ENCODE measurements at places on chromosomes 3 and 15.

DNA sequence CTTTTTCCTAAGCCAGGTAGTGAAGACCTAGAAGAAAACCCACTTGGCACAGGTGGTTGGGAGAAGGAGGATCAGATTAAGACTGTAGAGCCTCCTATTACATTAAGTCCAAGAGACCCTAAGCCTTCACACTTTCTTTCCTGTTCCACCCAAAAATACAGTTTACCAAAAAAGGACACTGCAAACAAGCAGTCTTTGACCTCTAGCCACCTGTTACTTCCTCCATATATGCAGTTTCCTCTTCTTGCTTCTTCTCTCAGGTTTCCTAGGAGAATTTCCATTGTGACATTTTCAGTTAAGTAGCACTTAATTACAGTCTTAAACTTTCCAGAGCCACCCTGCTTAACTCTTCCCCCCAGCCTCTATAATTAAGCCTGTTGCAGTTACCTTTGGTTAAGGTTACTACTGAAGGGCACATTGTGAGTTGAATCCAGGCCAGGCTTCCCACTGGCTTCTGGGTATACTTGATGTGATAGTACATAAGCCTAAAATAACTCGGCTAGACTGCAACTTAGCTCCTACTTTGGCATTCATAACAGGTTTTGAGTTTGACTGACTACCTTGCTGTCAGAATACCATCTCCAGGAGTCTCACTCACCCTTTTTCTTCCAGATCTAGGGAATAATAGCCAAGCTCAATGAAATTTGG lies 114.2 kb upstream of the UMPS start:
- H3K4me1 ChIP-seq = peaks cover 14% of the 10 kb centered on the region
- no peak overlapping the region for H3K4me3 ChIP-seq
- no peak for DNase-seq
- peaks cover 3% of the 10 kb centered on the region for H3K27me3 ChIP-seq

GRCh38 chr3:182609575-182610156 lies 183.6 kb upstream of the ATP11B start:
- H3K4me3 ChIP-seq = no peak overlapping the region
- H3K27ac ChIP-seq = peak overlapping the region; percentile 4
- no peaks in the 10 kb centered on the region for H3K36me3 ChIP-seq
- DNase-seq = peak; percentile 34
- peaks cover 25% of the 10 kb centered on the region for H3K4me1 ChIP-seq

GRCh38 chr15:65791335-65792137 lies 557 bp downstream of the DENND4A start:
- no peaks in the 10 kb centered on the region for H3K27me3 ChIP-seq
- peak; percentile 46 for DNase-seq
- H3K4me1 ChIP-seq = peaks cover 28% of the 10 kb centered on the region
- H3K36me3 ChIP-seq = no peaks in the 10 kb centered on the region

GRCh38 chr3:99878005-99878404 lies 60.3 kb downstream of the CMSS1 start:
- no peak overlapping the region for H3K27ac ChIP-seq
- no peaks in the 10 kb centered on the region for H3K36me3 ChIP-seq
- H3K4me1 ChIP-seq = peaks cover 37% of the 10 kb centered on the region

- H3K27ac ChIP-seq = no peak overlapping the region
- no peak for DNase-seq
- no peak overlapping the region for H3K4me3 ChIP-seq
Measured at GRCh38 chr3:20652231-20652986, 466.4 kb upstream of the SGO1 start.

- H3K27me3 ChIP-seq = no peaks in the 10 kb centered on the region
- H3K36me3 ChIP-seq = peaks cover 27% of the 10 kb centered on the region
- H3K4me1 ChIP-seq = no peaks in the 10 kb centered on the region
- no peak for DNase-seq
- no peak overlapping the region for H3K27ac ChIP-seq
- no peak overlapping the region for H3K4me3 ChIP-seq
Measured at GRCh38 chr15:48469681-48470080, 138.5 kb downstream of the DUT start.

DNA sequence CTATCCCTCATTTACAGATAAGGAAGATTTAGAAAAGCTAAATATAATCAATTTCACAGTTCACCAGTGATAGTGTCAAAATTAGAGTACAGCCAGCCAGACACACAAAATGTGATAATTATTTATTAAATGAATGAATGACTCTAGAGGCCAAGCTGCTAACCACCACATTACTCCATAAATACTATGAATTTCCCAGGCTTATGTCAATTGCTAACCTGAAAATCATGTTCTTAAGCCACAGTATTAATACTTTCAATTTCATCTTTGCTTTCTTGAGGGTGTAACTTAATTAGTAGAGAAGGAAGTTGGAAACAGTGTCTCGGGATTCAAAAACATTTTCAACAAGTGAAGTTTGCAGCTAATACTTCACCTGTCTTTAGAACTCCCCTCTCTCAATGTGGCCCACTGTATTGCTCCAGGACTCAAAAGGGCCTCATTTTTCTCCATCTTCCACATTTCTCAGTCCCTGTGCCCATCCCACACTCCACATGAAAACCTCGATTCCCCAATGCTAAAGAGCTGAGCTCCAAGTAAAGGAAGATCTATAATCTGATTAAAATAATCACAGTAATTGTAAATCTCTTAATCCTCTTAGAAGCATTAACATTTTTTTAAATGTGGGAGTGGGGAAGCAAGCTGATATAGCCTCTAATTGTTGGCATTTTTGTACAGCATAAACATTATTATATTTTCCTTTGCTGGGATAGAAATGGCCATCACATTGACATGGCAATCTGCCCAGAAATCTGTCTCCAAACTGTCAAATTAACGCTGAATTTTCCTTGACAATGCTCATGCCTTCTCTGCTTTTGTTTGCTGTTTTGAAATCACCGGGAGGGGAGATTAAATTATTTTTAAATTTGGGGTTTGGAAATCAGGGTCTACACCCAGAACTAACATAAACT lies 765.1 kb downstream of the ROBO1 start:
- H3K36me3 ChIP-seq = no peaks in the 10 kb centered on the region
- no peak for DNase-seq
- peaks cover 22% of the 10 kb centered on the region for H3K4me1 ChIP-seq
- H3K27ac ChIP-seq = peak overlapping the region; percentile 28

DNA sequence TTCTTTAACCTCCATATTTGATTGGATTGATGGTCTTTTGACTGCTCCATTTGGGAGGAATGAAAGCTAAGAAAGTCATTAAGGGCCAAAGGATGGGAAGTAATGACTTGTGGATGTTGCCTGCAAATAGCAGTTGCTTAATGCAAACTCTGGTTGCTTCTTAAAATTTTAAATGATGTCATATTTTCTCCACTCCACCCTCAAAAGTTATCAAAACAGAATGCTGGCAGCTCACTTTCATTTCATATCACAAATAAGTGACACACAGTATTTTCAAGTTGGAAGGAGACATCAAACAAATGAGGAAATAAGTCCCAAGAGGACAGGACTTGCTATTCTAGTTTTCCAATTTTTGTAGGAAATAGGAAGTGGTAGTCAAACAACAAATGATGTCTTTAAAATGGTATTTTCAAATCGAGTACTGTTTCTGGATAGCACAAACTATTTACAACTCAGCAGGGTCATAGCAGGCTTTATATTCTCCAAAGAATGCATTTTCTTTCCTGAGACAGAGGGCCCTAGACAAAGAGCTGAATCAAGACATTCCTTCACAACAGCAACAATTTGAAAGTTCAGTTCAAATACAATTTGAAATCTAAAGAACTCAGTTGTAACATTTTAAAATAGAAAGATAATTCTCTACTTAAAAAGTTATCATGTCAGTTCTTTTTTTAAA lies 165.1 kb upstream of the UBE2E1 start:
- peaks cover 5% of the 10 kb centered on the region for H3K36me3 ChIP-seq
- no peak overlapping the region for H3K27ac ChIP-seq
- no peak overlapping the region for H3K4me3 ChIP-seq
- no peak for DNase-seq
- H3K27me3 ChIP-seq = no peaks in the 10 kb centered on the region

- H3K4me3 ChIP-seq = no peak overlapping the region
- no peaks in the 10 kb centered on the region for H3K36me3 ChIP-seq
- H3K27ac ChIP-seq = no peak overlapping the region
- peaks cover 9% of the 10 kb centered on the region for H3K4me1 ChIP-seq
- H3K27me3 ChIP-seq = no peaks in the 10 kb centered on the region
Measured at GRCh38 chr3:72171463-72171881, 386.5 kb upstream of the PROK2 start.

DNA sequence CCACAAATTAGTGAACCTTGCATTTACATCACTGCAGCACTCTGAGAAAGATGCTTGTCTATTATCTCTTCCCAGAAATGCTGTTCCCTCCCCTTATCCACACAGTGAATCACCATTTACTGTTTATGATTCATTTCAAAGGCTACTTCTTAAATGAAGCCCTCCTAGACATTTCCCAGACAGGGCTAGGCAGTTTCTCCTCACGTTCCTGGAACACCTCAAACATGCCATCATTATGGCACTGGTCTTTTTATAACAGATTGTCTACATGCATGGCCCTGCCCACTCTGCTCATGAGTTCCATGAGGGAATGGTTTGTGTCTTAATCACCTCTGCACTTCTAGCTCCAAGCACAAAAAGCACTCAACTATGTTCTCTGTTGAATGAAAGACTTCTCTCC lies 32.2 kb upstream of the TM2D3 start:
- H3K27me3 ChIP-seq = no peaks in the 10 kb centered on the region
- DNase-seq = no peak
- H3K27ac ChIP-seq = no peak overlapping the region
- H3K4me1 ChIP-seq = no peaks in the 10 kb centered on the region
- H3K36me3 ChIP-seq = peaks cover 58% of the 10 kb centered on the region

- no peak for DNase-seq
- peak overlapping the region; percentile 81 for H3K27ac ChIP-seq
- H3K36me3 ChIP-seq = peaks cover 2% of the 10 kb centered on the region
- no peak overlapping the region for H3K4me3 ChIP-seq
- H3K27me3 ChIP-seq = no peaks in the 10 kb centered on the region
Measured at GRCh38 chr3:194262176-194262924, 88.8 kb downstream of the CPN2 start.

- no peak overlapping the region for H3K4me3 ChIP-seq
- no peaks in the 10 kb centered on the region for H3K4me1 ChIP-seq
- no peaks in the 10 kb centered on the region for H3K27me3 ChIP-seq
- no peak overlapping the region for H3K27ac ChIP-seq
Measured at GRCh38 chr3:19270481-19270880, 122.2 kb downstream of the KCNH8 start.

- DNase-seq = no peak
Measured at GRCh38 chr3:73141525-73141924, 80.1 kb downstream of the EBLN2 start.

DNA sequence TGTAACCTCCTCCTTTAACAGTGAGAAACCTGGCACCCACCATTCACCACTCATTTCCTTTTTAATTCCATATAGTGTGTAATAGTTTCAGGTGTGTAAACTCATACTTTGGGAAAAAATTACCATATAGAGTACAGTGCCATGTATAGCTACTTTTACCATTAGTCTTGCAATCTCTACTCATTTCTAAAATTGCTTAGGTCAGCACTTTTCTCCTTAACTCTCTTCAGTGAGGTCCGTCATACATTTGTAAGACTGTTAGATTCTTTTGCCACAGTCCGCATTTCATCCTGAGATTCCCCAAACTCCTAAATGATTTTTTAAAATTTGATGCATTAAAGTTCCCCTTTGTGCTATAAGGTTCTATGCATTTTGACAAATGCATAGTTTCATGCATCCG lies 238.3 kb upstream of the ATP10A start:
- no peaks in the 10 kb centered on the region for H3K36me3 ChIP-seq
- H3K4me3 ChIP-seq = no peak overlapping the region
- H3K27ac ChIP-seq = no peak overlapping the region
- H3K27me3 ChIP-seq = no peaks in the 10 kb centered on the region

GRCh38 chr15:47437491-47437890 lies 279.8 kb upstream of the SEMA6D start:
- H3K4me3 ChIP-seq = no peak overlapping the region
- no peak for DNase-seq
- H3K4me1 ChIP-seq = peaks cover 8% of the 10 kb centered on the region
- no peaks in the 10 kb centered on the region for H3K36me3 ChIP-seq

GRCh38 chr3:125051715-125052581 lies 3.8 kb downstream of the HEG1 start:
- H3K4me1 ChIP-seq = peaks cover 35% of the 10 kb centered on the region
- no peaks in the 10 kb centered on the region for H3K36me3 ChIP-seq
- peak overlapping the region; percentile 24 for H3K4me3 ChIP-seq
- DNase-seq = no peak
- peaks cover 62% of the 10 kb centered on the region for H3K27me3 ChIP-seq
- H3K27ac ChIP-seq = peak overlapping the region; percentile 6

GRCh38 chr3:140593766-140594165 lies 84.1 kb upstream of the TRIM42 start:
- no peak overlapping the region for H3K4me3 ChIP-seq
- H3K36me3 ChIP-seq = no peaks in the 10 kb centered on the region
- H3K27me3 ChIP-seq = peaks cover 9% of the 10 kb centered on the region
- no peak for DNase-seq

DNA sequence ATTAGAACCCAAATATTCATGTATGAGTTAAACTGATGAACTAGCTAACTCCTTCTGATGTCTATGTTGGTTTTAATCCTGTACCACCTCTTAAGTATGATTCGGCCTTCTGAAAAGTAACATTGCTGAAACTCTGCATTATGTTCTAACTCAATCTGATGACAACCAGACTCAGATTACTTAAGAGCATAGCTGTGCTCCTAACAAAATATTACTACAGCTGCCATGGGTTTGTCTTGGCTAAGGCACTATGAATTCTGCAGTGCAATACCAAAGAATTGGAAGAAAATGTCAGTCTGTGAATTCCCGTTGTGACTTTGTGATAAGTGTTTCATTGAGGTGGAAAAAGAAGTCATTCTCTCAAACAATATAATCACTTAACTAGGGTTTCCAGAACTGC lies 224.4 kb downstream of the ZMAT3 start:
- H3K36me3 ChIP-seq = no peaks in the 10 kb centered on the region
- no peaks in the 10 kb centered on the region for H3K27me3 ChIP-seq
- H3K4me3 ChIP-seq = no peak overlapping the region
- no peak for DNase-seq
- no peak overlapping the region for H3K27ac ChIP-seq
- peaks cover 9% of the 10 kb centered on the region for H3K4me1 ChIP-seq

DNA sequence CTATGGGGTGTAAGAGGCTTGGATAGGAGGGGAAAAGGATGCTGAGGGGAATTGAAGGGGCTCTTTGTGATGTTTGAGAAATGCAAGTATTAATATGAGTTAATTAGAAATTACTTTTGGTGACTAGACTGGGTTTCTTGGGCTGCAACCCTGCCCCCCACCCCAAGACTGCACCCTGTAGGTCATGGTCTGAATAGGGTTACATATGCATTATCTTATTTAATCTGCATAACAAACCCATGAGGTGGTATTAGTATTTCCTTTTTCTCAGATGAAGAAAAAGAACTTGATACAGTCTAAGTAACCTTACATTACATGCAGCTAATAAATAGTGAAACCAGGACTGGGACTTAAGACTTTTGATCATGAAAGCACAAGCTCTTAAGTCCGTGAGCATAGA lies 5.6 kb upstream of the ZBTB38 start:
- no peaks in the 10 kb centered on the region for H3K27me3 ChIP-seq
- H3K4me1 ChIP-seq = peaks cover 33% of the 10 kb centered on the region
- H3K27ac ChIP-seq = no peak overlapping the region
- no peak overlapping the region for H3K4me3 ChIP-seq
- H3K36me3 ChIP-seq = peaks cover 5% of the 10 kb centered on the region
- DNase-seq = no peak

Measured in mesothelial cell of epicardium (in vitro differentiated cells).